RWPE2 (cell line): ENCODE measurements at places on chromosomes 4 and X.
A peak's percentile ranks its signal among the peaks of the same experiment; 100 is the strongest.

GRCh38 chr4:41639291-41639690, 101.3 kb downstream of the LIMCH1 start:
- DNase-seq: no peak

GRCh38 chrX:143768976-143769375, 48.4 kb upstream of the SPANXN2 start:
- DNase-seq: no peak

DNA sequence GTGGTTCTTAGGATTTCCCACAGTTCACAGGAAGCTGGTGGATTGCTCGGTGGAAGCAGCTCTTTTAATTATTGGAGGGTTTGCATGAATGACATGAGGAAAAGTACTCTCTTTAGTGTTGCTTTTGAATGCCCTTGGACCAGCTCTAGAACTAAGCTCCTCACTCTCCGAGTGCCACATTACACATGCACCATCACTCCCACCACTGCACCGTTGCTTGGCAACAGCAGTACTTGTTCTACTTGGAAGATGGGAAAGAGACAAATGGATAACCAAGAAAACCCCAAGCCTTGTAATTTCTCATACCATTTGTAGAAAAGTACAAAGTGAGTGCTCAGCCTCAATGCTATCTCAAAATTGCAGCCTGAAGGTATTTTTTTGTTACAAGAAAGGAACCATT, 620.2 kb upstream of the BOD1L1 start:
- DNase-seq: no peak

DNA sequence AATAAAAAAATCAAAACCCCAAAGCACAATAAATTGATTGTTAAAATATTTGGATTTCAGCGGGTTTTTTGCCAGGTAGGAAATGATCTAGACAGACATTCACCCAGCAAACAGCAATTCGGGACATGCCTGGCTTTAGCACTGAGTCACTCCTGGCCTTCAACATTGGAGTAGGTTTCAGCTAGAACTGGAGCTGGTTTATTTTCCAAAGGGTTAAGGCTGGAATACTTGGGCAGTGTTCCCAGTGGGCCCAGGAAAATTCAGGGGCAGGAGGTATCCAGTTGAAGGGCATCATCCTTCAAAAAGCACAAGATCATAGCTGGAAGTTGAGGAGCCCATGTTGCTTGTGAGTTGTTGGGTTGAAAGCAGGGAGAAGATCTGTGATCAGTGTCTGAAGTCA, 41.0 kb downstream of the TXLNG start:
- no peak for DNase-seq

- DNase-seq: no peak
Measured at GRCh38 chrX:139936259-139936658, 3.4 kb upstream of the ATP11C start.

DNA sequence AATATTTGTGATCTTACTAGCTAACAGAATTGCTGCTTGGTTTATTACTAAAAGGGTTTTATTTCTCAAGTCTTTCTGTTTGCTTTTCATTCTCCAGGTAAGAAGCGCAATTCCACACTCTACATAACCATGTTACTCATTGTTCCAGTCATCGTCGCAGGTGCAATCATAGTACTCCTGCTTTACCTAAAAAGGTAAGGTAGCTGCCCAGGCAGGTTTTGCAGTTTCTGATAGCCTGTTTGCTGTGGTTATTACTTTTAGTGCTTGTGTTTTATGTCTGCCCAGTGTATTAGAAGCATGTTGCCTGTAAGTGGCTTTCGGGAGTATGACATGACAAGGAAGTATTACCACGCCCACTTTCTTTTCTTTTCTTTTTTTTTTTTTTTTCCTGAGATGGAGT, 46.4 kb downstream of the IL13RA1 start:
- no peak for DNase-seq

DNA sequence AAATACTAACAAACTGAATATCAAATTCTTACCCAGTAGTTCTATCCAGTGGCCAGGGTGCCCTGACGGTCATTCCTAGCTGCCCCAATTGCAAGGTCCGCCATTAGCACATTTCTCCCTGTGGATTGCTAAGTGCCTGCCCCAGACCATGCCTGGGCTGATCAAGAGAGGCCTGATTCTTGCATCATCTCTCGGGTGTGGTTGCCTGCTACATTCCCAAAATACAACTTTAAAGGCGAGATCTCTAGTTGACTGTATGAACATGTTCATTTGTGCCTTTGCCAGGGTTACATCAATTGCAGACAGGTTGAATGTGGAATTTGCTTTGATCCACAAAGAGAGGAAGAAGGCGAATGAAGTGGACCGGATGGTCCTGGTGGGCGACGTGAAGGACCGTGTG, 28.0 kb downstream of the PRPS2 start:
- DNase-seq: no peak

DNA sequence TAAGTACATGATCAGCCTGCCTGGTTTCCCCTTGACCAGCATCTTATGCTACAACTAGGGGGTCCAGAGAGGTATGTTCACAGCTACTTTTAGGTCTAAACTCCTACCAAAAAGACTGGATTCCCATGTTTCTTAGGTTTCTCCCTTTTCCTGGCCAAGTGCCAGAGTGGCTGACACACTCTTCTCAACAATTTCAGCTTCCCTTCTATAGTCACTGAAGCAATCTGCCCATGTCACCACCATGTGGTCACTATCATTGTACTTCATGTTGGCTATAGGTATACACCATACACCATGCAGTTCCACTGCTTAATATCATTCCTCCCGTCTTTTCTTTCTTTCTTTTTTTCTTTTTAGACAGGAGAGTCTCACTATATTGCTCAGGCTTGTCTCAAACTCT, 66.9 kb downstream of the KLHL13 start:
- no peak for DNase-seq

DNA sequence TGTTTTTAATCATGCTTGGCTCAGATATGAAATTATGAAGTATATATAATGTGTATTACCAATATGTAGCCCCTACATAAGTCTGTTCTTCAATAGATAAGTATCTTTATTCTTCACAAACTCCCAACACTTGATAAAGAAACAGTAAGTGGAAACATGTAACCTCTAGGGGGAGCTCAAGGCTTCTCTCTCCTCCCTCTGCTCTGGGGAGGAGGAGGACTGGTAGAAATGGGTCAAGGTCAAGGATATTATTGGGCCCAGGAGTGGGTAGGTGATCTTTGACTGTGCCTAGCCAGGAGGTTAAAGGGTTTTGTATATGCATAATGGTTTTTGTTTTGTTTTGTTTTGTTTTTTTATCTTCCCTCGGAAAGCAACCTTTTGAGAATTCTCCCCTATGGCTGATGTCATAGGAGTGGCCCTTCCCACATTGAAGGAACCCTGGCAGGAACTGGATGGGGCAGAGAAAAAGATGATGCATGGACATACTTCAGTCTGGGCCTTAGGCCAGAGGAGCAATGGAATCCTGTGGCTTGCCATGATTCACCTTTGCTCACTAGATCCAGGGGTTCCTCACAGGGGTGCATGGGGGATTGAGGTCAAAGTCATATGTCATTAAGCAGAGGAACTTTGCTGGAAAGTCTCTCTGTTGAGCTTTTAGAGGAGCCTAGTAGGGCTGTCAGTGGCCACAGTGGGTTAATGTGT, 460.3 kb downstream of the MID1IP1 start:
- DNase-seq: peak; percentile 56

- DNase-seq: no peak
Measured at GRCh38 chr4:104743215-104743653, 248.5 kb upstream of the CXXC4 start.

- DNase-seq: no peak
Measured at GRCh38 chr4:70041652-70042286, 8.5 kb upstream of the HTN1 start.

DNA sequence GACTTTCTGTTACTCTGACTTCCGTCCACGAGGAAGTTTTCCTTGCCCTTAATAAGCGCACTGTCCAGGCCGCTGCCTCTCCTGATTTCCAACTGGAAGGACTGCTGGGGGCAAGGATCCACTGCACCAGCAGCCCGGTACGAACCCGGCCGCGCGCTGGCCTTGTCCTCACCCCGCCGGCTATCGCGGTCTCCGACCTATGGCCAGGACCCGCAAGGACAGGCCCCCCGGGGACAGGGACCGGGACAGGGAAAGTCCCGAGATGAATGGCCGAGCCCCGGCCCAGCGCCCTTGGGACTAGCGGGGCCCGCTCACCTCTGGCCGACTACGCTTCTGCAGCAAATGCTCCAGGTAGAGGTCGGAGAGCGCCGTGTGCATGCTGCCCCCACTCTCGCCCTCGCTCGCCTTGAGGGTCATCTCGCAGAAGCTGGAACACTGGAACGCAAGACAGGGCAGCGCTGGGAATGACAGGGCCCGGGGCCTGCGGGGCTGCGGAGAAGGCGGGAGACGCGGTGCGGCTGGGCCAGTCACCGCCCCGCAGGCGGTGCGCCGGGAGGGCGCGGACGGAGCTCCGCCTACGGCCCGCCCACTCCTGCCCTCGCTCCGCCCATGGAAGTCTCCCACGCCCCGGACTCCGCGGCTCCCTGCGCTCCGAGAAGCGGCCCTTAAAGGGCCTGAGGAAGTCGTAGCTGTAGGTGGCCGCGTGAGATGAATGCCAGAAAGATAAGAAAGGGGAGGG, at the start of gene MPP1:
MPP1 (minus strand) TSS at position 529 of the 739 bp plus-strand sequence; CDS start at position 417, 112 bp downstream.
- peak; percentile 50 for DNase-seq

DNA sequence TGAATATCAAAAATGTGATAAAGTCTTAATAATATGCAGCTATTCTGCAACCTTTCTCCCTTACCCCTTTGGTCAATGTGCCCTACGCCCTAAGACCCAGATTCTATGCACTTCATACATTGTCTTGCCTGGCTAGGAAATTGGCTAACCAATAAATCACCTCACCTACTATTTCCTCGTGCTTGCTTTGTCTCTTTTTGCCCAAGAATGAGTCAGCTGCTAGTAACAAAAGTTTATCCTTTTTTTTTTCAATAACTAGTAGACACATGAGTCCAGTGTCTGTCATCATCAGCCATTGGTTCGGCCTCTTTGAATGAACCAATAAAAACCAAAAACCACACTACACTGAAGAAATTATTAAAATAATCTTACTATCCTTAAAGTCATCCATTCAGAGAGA, 387.1 kb downstream of the PPP3CA start:
- DNase-seq: no peak

GRCh38 chrX:15564981-15565579, 35.7 kb downstream of the ACE2 start:
- DNase-seq: no peak

- DNase-seq: no peak
Measured at GRCh38 chr4:99383399-99383798, 30.9 kb upstream of the ADH1C start.

DNA sequence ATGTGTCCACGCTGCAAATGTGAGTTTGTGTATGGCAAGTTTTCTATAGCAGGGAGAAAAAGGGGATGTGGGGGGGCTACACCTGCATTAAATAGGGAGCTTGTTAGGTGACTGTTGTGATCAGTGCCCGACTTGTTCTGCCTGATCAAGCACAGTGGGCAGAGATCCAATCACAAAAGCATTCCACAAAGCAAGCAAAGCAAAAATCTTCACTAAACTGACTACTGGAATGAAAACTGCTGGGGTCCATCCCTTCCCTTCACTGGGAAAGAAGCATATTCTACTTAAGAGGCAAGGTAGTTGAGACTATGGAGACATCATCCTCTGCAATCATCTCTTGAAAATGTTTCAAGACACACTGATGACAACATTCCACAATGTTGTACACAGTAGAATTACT, 5.2 kb downstream of the IRS4 start:
- DNase-seq: no peak

DNA sequence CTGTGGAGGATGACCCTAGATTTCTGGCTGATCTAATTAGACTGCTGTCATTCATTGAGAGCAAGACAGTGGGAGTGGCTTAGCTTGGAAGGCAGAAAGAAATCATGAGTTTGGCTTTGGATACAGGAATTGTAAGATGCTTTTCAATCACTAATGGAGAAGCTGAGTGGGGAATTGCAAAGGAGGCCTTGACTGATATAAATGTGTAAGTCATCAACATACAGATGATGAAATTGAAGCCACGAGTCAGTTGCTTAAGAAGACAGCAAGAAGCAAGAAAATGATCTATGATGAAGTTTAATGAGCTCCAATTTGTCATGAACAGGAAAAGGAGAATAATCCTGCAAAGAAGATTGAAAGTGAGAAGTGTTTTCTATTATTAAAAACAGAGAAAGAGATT, 136.7 kb upstream of the C1QTNF7 start:
- DNase-seq: no peak

DNA sequence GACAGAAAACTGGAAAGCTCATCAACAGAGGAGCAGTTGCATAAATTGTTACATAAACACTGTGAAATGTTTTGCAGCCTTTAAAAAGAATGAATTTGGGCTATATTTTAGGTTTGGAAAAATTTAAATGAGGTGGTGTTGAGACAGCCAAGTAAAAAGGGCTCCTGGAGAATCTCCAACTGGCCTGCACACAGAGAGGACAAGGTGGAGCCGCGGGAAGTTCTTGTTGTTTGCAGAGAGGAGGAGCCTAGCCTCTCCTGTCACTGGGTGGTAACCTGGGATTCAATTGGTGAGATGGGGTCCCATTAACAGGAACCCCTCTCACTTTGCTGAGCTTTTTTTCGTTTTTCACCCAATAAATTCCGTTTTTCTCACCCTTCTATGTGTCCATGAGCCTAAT, 13.4 kb downstream of the GIMD1 start:
- DNase-seq: no peak

DNA sequence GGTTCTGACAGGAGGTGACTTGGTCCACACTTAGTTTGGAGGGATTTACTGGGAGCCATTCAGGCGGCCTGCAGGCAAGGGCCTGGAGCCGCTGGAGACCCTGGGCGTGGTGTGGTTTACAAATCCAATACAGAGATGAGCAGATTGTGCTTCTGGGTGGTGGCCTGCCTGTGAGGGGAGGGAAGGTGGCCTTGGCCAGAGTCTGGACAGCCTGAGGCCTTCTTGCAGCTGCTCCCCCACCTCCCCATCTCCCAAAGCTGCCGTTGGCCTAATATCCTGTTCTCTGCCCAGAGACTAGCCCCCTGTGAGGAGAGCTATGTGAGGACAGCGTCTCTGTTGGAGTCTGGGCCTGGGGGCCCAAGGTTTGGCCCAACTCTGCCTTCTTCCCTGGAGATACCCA, 163.9 kb upstream of the MAMLD1 start:
- DNase-seq: no peak

DNA sequence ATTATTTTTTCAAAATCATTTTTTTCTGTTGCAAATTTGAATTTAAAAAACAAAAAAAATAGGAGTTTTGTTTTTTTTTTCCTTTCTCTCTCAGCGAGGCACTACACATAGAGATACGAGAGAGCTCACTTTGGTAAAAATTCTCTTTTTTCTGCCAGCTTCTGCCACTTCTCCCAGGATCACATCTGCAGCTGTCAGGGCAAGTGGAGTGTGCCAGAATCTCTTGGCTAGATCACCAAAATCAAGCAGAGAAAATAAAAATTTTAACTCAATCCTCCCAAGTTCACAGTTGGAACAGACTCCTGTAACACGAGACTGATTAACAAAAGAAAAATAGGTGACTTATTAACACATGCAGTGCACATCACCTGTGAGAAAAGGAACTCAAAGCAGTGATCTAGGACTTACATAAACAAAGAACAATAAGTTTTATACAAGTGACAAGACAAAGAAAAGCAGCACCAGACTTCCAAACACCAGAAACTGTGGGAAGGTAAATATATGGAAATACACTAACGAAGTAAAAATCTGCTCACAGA, 213.2 kb upstream of the ZFP42 start:
- no peak for DNase-seq
